ENCODE measurements at places on chromosomes 3 and 15.

GRCh38 chr3:63959146-63959545, 47.0 kb upstream of the SCAANT1 start:
- DNase-seq = no peak

DNA sequence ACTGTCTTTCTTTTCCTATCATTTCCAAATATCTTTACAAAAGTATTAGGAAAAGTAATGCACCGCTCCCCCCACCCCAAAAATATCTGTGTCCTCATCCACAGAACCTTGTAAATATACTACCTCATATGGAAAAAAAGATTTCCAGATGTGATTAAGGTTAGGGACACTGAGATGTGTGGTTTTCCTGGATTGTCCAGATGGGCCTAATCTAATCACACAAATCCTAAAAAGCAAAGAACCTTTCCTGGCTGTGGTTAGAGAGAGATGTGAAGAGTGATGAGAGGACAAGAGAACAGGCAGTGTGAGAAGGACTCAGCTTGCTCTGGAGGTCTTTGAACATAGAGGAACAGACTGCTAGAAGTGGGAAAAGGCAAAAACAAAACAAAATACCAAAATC, 77.7 kb downstream of the ROBO1 start:
- DNase-seq = no peak

GRCh38 chr3:194194051-194194756, 58.3 kb downstream of the HES1 start:
- no peak for DNase-seq

DNA sequence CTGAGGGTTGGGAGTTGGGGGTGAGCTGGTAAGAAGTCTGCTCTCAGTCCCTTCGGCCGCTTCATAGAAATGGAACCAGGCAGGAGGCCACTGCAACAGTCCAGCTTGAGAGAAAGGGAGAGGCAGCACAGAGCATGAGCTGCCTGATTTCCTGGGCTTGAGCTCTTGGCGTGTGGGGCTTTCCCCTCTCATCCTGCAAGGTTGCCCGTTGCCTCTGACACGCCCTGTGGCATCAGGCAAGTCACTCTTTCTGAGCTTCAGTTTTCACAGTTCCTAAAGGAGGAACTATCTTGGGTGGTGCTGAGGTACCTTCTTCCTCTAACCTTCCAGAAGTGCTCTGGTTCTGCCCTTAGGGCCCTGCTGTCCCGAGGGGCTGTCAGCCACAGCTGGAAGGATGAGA, 4.9 kb downstream of the MESP2 start:
- DNase-seq = no peak

- DNase-seq = no peak
These were observed 13.8 kb downstream of the RPL39L start for GRCh38 chr3:187125319-187126031.

GRCh38 chr15:62369454-62369853, 204.4 kb upstream of the C2CD4B start:
- DNase-seq = no peak

DNA sequence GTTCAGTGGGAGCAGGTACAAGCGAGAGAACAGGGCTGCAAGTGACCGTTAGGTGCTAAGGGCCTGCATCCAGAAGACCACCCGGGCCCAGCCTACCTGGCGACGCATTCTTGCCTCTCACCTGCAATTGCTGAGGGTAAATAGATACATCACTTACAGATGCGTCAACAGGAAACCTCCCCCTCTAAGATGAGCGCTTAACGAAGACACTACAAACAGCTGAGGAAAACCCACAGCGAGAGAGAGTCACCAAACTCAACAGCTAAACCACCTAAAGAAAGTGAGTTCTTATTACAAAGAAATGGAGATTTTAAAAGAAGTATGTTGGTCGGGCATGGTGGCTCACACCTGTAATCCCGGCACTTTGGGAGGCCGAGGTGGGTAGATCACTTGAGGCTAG, 157.9 kb downstream of the CHSY1 start:
- DNase-seq = no peak

GRCh38 chr15:74960286-74960685, 3.7 kb upstream of the RPP25 start:
- no peak for DNase-seq

GRCh38 chr3:14482271-14482721, 57.8 kb downstream of the GRIP2 start:
- no peak for DNase-seq

- no peak for DNase-seq
These were observed 843.8 kb downstream of the VGLL3 start for GRCh38 chr3:86147119-86147518.

GRCh38 chr3:61562042-61562720, 810 bp downstream of the PTPRG start:
- DNase-seq = no peak

DNA sequence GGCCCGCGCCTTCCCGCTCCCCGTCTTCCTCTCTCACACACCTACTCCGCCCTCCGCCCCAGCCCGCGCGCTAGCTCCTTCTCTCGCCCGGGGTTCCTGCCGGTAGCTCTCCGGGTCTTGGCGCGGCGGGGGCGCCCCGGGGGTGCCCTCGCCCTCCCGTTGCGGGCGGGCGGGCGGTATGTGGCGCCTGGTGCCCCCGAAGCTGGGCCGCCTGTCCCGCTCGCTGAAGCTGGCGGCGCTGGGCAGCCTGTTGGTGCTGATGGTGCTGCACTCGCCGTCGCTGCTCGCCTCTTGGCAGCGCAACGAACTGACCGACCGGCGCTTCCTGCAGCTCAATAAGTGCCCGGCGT, 507 bp downstream of the DIPK2A start:
- peak; percentile 61 for DNase-seq

DNA sequence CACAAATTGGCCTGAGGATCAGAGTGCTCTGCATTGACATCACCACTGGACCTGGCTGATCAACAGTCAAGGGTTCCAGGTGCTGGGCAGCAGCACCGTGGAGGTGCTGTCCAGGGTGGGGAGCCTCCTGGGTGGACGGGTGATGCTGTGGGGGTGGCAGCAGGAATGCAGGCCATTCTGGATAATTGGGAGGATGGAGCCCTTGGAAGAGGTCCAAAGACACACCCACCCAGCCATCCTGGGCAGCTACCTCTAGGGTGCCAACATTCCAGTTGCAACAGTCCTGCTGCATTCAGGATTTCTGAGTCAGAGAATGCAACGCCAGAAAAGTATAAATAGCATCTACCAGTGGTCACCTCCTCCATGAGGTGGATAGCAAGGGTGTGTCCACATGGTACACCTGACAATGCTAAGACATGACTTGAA, 26.8 kb downstream of the STARD5 start:
- peak; percentile 38 for DNase-seq
